ENCODE measurements at places on chromosomes 6 and 20.

DNA sequence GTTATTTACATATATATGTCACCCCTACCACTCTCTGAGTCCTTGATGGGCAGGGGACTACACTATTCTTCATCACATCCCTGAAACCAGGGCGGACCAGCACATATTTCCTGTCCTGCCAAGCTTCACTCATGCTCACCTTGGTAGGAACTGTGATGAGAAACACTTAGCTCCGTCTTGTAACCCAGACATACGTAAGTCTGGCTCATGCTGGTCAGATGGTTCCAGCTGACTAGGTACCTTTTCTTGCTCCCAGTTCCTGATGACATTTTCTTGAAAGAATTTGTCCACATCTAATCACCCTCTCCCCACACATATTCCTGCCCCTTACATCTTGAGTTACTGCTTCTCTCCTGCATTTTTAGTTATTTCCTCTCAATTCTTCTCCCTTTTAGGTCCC, 122.2 kb upstream of the MYLIP start:
- DNase-seq, result no peak

GRCh38 chr6:117022774-117023173, 145.7 kb downstream of the RFX6 start:
- DNase-seq, result no peak

DNA sequence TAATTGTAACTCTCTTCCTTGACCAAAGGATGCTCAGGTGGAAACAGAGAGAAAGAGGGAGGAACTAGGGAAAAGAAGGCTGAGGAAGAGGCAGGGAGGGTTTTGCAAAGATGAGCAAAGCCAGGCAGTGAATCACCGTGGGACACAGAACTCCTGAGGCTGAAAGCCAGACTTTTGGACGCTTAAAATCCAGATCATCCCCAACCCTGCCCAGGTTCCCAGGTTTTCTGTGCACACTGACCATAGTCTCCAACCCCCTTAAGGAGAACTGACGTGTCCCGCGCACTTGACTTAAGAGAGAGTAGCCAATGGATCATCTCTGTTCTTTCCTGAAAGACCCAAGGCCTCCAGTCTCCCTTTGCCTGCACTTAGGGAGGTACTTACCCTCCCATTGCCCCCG, 75.3 kb downstream of the LRFN2 start:
- no peak for DNase-seq

- DNase-seq, result no peak
These were observed 292.8 kb downstream of the CDC5L start for GRCh38 chr6:44680202-44680720.

DNA sequence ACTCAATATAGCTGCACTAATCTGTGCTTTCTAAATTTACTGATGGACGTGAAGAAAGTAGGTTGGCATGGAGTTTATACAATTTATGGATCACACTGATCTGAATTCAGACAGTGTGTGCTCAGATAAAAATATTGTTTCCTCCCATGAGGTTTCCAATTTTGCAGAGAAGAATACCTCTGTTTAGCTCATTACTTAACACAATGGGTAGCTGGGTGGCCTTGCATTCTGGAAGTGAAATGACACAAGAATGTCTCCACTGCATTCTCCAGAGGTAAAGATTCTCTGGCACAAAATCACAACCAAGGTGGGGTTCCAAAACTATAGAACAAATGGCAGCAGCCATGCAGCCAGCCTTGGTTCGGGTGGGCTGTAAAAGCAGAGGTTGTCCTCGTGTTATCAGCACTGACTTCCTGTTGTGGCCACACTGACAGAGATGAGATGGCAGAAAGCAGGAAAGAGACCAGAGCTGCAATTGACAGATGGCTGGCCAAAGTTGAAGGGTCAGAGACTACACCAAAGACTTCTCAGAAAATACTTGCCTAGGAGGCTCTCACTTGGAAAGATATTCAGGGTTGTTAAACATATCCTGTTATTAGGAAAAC, 50.2 kb downstream of the HDAC2 start:
- no peak for DNase-seq

DNA sequence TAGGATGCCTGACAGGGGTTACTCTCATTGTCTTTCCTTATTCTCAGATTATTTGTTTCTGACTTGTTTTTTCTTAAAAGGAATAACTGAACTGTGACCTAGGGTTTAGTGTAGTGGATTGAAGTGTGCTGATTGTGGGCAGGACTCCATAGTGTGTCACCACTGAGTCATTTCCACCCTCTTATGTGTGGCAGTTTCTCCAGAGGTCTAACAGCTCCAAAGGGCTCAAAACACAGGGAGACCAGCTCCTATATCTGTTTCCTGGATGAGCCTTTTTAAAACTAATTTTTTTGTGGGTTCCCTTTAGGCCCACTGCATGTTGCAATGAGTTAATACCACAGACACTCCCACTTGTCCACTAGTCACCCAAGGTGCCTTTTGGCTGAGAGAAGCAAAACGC, 951.1 kb upstream of the ADGRB3 start:
- no peak for DNase-seq

DNA sequence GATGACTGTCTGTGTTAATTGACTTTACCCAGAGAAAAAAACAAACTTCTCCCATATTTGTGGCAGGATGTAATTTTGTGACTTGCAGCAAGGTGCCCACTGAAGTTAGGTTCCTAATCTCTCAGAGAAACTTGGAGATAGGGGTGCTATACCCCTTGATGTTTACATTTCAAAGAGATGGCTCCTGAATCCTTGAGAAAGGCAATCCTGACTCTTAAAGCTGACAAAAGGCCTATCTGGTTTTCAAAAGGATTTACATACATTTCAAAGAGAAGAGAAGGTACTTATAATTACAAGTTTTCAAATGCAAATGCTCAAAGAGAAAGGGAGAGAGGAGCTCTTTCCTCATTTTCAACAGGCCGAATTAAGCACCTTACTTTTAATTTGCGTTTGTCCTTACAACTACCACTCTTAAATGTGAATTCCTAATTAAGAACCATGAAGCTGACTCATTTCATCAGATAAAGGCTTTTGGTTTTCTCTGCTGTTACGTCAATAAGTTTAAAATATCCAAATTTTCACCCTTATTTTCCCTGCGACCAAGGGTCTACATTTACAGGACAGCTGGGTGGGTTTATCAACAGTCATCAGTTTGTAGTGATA, 711.8 kb upstream of the MAP3K7 start:
- DNase-seq, result no peak

- no peak for DNase-seq
These were observed 406.2 kb upstream of the JAG1 start for GRCh38 chr20:11080010-11080409.

- DNase-seq, result no peak
These were observed 494.7 kb upstream of the MAP3K7 start for GRCh38 chr6:91081452-91082067.

DNA sequence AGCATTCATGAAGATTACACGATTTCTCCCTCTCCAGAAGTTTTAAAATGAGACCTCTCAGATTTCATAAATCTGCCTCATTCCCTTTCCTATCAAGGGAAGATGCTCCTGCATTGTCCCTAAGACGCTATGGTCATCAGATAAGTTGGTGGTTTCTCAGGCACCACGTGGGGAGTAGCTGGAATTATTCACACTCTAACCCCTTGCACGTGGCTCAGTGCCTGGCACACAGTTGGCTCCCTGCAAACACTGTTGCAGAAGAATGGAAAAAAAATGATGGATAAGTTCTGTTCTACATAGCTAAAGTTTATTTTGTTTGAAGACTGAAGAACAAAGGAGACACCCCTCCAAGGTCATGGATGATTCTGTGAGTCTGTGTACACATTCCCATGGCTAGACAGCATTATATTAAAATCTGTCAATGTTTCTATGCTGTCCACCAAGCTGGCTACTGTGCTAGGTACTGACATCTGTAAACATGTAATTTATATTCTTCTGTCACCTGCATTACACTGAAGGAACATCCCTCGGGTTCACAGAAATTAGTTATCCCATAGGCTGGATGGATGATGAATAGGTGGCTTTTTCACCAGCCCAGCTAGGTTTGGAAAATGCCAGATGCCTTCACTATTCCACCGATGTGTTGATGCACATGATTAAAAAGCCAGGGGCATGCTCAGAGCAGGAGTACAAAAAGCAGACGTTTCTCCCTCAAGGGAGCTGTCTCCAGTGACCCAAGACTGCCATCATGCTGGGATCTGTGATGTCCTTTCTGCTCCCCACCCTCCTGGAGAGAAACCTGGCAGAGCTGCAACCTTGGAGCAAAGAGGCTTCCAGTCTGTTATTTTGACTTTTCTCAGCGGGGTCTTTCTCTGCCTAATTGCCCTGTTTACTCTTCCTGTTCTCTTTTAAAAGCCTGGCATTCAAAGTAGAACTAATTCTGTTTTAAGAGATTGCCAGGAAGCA, 610.5 kb downstream of the UTRN start:
- DNase-seq, result no peak

DNA sequence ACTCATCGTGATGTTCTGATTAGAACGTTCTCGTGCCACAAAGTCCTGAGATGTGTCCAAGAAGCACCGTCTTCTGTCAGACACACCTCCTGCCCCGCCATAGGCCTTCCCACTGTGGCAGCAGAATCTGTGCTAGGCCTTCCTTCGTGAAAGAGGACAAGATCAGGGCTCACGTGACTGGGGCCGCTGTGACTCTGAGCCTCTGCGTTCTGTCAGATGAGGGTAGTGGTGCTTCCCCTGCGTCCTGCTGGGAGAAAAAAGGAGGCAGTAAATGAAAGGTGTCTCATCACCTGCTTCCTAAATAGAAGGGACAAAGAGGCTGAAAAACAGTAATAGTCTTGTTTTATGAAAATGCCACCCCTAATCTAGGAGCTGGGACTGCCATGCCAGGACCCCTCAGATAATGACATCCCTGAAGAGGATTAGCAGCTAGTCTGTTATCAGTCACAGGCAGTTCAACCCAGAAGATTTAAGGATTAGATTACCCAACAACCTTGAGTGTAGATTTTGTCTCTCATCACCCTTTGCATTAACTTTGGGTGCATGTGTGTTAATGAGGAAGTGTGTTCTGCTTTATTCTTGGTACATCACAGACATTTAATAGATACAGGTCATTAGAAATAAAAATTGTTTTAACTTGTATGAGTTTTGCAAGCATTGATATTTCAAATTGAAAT, 4.1 kb downstream of the DNAJC5 start:
- DNase-seq, result no peak

DNA sequence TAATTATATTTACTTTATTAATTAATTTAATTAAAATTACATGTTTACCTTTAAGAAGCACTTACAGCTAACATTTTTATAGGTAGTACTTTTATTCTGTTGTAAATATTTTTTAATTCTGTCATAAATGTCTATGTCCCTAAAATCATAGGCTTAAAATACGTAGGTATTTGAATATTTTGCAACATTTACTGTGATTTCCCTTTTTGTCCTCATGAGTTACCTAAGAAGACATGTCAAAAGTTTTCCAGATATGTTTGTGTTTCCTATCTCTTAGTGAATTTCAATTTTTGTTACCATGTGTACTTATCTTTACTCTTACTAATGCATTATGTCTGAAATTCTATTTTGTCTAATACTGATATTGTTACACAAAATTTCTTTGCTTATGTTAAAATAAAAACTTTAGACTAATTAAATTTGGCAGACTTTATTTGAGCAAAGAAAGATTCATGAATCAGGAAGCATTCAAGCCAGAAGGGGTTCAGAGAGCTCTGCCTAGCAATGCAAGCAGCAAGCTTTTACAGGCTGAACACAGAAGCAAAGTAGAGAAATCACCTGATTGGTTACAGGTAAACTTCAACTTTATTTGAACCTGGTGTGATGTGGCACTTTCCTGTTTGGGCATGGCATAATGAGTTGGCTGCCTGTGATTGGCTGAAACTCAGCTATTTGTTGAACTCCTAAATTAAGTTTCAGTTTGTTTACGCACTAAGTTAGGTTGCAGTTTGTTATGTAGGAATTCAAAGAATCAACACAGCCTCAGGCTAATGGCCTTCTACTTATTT, 123.2 kb upstream of the TMEM170B start:
- no peak for DNase-seq

GRCh38 chr20:347317-347639, 367 bp downstream of the NRSN2 start:
- no peak for DNase-seq

GRCh38 chr6:157126183-157127098, 196.9 kb downstream of the TMEM242 start:
- no peak for DNase-seq

GRCh38 chr6:90100059-90100665, 196.5 kb downstream of the BACH2 start:
- no peak for DNase-seq

- no peak for DNase-seq
These were observed 66.5 kb upstream of the IER3 start for GRCh38 chr6:30810813-30811339.

Measured in left forelimb (tissue), 1 donor.